Astrocyte of the cerebellum (primary cell): ENCODE measurements at places on chromosomes 12 and 14.

DNA sequence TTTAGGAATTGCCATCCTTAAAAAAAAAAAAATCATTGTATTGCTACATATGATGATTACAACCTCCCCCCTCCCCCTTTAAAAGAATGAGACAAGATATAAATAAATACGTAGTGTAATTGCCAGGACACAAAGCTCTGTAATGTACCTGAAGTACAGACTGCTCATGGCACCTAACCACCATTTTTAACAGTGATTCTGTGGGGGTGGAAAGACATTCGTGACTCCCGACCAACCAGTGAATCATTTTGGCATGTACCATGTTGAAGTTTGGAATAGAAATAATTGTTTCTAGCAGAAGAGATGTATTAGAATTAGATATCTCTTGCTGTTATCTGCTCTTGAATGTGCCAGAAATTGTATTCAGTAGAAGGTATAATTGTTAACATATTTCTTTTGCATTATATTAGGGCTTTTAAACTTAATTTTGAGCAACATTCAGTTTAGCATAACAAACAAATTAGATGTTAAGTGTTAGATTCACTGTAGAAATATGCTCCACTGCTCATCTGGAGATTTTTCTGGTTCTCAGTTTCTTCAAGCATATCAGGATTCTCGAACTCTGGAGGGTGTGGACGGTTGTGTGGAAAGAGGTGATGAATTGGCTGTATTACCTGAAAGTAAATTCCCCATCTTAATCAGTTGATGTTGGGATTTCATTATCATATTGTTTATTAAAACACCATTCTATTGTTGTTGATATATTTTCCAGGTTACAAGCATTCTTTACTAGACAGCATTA lies 31.1 kb downstream of the FRS2 start:
- DNase-seq, result no peak

GRCh38 chr12:118103201-118103600 lies 610 bp downstream of the VSIG10 start:
- DNase-seq, result no peak

DNA sequence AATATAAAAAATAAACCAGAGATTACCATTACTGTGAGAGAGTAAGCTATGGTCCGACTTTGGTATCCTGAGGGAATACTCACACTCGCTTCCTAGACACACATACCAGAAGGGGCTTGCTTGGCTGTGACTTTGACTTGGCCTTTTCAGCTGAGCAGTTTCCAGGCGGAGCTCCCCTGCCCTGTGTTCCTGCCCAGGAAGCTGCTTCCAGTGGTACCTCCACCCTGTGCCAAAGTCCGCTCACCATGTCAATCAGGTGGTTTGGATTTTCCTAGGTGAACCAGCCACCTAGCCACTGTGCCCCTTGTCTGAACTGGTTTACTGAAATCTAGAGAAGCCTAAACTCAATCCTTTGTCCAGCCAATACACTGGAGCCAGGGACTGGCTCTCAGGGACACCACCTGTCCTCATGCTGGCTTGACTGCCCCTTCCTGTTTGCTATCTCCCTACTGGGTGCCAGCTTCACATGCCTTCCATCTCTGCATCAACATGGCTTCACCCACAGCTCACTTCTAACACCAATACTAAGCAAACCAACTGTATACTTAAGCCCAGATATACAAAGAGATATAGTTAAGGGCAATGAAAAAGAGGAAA lies 28.6 kb downstream of the MAX start:
- DNase-seq, result no peak

DNA sequence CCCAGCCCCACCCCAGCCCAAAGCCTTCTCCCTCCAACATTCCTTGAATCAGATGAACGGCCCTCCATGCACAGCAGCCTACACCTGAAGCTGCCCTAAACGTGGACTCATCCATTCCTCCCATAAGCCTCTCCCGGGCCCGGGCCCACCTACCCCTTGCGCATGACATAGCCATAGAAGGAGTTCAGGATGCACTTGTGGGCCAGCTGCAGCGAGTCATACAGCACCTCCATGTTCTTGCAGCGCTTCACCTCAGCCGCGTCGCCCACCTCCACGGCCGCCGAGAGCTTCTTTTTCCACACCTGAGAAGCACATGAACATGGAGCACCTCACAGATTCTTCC lies 22.0 kb downstream of the POLE start:
- DNase-seq, result no peak

DNA sequence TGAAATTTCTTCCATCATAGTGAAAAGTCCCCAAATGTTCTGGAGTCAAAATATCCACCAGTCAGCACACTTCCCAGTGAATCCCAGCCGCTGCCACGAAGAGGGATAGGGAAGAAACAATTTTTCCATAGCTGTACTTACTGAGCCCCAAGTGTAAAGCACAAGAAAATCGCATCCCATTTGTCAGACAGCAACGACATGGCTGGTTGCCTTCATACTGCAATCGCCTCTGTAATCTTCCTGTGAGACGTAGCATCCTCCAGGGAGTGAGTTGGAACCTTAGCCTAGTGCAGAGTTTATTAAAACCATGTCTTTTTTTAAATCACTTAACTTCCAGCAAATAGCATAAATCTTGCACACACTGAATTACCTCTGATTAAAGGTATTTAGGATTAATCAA lies 56.8 kb downstream of the GNG2 start:
- no peak for DNase-seq

- DNase-seq, result no peak
Measured at GRCh38 chr12:32502693-32503502, 103.5 kb downstream of the FGD4 start.

- DNase-seq, result no peak
Measured at GRCh38 chr14:94367347-94368242, 20.8 kb downstream of the SERPINA1 start.

DNA sequence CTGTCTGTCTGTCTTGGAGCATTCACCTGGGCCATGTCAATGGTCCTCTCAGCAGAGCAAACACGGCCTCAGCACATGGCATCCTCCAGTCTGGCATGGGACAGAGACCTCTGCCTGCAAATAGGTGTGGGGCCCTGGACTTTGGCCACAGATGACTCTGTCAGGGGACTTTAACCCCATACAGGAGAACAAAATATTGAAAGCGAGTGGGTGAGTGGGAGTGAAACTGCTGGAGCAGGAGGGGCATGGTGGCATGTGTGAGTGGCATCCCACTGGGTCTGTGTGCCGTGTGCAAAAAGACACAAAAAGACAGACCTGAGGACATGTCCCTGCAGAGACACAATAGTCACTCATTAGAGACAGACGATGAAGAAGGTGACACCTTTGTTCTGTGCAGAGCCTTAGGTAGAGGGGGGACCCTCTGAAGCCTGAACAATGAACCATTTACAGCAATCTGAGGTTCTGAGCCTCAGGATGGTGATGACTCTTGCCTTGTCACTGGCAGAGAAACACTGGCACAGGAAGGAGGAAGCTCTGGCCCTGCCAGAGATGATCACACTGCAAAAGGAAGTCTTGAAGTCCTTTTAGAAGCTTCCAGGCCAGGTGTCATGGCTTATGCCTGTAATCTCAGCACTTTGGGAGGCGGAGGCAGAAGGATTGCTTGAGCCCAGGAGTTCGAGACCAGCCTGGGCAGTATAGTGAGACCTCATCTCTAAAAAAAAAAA lies 7.5 kb downstream of the LAG3 start:
- DNase-seq, result no peak

DNA sequence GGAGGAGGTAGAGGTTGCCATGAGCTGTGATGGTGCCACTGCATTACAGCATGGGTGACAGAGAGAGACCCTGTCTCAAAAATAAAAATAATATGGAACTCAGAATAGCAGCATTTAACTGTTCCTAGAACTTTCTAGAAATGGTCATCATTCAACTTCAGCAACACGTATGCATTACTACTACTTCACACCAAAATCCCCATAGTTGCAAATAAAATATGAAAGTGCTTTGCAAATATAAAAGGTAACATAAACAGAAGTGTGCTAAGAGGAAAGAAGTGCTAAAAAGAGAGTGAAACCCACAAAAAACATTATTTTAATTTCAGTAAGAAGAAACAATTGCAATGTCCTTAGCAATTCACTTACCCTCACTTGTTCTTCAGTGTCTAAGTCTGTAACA lies 169.7 kb upstream of the NUDT4 start:
- DNase-seq, result no peak

DNA sequence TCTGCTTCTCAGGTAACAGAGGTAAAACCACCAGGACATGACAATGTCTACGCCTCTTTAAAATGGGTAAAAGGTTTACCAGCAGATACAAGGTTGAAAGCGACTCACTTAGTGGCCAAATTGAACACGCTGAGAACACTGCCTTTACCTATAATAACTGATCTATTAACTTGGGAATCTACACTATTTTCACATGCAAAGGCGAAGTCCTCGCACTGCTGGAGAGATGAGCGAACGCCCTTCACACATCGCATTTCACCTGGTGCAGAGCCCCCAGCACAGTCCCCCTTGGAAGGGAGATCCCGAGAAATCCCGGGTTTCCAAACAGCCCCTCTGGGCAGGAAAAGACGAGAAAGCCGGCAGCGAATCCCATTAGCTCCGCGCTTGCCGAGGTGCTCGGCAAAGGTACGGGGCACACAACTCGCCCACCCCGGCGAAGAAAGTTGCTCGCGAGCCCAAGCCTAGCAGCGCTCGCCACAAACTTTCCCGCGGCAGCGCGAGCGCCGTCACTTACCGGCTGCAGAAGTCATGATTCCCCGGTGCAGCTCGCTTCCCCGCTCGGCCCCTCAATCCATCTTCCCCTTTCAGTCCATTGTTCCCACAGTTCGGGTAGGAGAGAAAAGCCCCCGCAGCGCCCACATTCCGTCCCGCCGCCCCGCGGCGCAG lies 423 bp downstream of the FGD6 start:
- no peak for DNase-seq

DNA sequence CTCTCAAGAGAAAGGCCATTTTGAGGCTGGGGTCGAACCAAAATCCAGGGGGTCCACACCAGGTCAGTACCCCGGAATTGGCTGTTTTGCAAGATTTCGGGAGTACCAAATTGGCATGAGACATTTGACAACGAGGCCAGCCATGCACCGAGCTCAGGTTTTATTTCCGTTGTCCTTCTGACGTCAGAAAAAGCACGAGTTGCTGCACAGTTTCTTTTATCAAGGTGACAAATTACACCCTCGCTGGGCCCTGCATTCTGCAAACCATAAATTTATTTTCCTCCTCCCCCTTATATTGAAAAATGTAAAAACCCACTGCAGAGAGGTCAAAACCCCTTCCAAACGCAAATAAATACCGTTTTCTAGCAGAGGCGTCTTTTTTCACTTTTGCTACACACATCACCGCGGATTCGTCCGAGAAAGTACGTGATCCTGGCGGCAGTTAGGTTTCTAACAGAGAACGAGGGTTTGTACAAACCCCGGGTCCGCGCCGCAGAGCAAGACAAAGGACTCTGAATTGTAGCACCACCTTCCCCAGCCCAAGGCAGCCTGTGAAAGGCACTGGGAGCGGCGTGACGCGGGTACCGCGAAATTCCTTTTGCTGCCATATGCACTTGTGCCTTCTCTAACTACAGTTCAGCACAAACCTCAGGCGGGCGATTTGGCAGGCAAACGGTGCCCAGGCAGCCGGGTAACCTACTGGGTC lies 1.8 kb downstream of the SLC38A1 start:
- DNase-seq, result no peak

GRCh38 chr12:71730936-71731335 lies 23.7 kb upstream of the RAB21 start:
- no peak for DNase-seq

- no peak for DNase-seq
Measured at GRCh38 chr12:52946334-52946733, 2.6 kb upstream of the KRT18 start.

DNA sequence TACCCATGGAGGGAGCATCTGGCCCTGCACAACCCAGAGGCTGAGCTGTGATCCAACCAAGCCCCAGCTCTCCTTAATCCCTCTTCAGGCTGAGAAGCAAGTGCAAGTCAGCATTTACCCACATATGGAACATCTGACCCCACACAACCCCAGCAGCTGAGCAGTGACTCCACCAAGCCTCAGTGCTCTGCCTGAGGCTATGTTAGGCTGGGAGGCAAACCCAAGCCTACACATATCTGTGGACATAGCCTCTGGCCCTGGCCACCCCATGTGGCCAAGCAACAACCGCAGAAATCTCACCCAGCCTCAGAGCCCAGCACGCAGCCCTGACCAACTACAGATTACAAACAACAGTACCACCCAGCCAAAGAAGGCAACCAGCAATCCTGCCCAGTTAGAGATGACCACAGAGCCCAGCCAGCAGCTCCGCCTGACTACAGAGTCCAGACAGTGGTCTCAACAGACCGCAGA lies 142.8 kb downstream of the NUAK1 start:
- DNase-seq, result peak; percentile 16

- peak; percentile 65 for DNase-seq
Measured at GRCh38 chr12:56358836-56359532, 923 bp downstream of the STAT2 start.

GRCh38 chr12:67434671-67435370 lies 165.7 kb downstream of the CAND1 start:
- peak; percentile 88 for DNase-seq
